ENCODE measurements at places on chromosomes 16 and 17.
A peak's percentile ranks its signal among the peaks of the same experiment; 100 is the strongest.

GRCh38 chr16:30757316-30757715 lies 4.5 kb downstream of the CFAP119 start:
- DNase-seq = no peak

GRCh38 chr16:52799149-52799548 lies 252.2 kb upstream of the TOX3 start:
- no peak for DNase-seq

DNA sequence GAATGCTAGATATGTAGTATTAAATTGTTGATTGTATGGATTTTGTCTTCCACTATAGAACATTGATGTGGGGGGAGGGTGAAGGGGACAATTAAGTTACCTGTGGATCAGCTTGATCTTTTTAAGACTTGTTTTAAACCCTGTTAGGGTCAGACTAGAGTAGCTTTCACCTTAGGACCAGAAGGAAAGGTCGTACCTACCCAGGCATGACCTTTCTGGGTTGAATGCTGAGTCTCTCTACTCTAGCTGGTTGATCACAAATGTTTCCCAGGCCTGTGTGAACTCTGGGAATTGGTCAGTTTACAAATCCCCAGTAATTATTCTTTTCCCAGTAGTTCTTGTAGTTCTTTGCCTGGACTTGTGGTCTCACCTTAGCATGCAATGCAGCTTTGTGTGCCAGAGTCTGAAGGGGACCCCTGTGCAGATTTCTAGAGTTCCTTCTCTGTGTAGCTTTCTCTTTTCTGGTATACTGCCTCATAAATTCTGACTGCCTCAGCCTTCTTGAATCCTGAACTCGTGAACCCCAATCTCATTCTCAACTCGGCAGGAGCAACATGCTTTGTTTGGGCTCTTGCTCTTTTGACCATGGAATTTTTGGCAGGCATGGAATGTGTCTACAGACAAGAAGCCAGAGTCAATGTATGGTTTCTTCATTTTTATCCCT lies 54.1 kb downstream of the VMP1 start:
- peak; percentile 98 for DNase-seq

DNA sequence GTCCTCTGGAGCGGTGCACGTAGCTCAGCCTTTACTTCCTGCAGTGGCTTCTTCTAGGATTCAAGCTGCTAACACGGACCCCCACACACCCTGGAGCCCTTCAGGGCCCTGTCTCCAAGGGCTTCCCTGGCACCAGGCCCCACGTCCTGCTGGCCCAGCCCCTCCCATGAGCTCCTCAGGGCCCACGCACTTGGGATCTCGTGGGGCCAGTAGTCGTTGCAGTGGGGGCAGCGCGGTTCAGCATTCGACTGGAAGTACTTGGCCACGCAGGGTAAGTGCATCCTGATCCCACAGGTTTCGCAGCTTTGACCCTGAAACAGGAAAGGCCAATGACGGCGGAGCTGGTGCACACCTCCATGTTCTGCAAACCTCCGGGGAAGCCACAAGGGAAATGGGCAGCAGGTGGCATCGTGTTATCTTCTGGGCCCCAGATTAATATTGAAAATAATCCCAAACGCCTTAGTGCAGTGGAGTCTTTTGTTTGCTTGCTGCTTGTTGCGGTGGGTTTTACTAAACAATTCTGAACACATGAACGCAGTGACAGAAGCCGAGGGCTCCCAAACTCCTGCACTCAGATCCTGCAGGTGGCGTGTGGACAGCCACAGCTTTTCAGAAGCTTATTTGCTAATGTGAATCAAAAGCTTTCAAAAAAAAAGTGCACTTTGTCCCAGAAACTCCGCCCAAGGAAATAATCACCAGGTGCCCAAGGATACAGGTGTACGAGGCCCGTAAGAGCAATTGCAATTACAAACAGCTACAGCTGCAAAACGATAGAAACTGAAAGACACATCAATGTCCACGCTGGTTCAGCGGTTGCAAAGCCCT lies 22.4 kb downstream of the KDM8 start:
- DNase-seq = no peak

DNA sequence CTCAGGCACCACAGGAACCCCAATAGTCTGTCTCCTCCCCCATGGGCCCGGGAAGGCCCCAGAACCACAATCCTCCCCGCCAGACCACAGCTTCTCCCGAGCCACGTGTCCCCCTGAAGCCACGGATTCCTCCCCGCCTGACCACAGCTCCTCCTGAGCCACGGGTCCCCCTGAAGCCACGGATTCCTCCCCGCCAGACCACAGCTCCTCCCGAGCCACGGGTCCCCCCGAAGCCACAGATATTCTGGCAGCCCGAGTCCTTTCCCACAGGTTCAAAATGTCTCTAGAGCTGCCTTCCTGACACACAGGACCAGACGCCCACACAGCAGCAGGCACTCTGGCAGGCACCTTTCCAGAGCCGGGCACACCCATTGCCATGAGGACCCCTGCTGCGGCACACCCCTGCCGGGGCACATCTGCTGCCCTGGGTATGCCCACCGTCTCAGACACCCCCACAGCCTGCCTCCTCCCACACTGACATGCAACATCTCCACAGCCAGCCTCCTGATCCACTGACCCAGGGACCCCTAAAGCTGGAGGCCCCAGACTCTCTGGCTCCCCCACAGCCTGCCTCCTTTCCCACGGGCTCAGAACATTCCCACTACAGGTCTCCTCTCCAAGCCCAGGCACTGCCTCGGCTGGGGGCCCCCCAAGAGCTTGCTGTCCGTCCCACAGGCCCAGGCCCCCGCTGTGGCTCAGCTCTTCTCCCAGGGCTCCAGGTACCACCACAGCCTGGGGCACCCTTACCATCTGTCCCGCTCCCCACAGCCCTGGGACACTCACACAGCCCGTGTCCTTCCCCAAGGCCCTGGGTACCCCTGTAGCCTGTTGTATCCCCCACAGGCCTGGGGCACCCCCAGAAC lies 2.2 kb downstream of the KIAA0753 start:
- DNase-seq = no peak

GRCh38 chr17:19755392-19755791 lies 7.3 kb upstream of the ALDH3A1 start:
- DNase-seq = no peak

DNA sequence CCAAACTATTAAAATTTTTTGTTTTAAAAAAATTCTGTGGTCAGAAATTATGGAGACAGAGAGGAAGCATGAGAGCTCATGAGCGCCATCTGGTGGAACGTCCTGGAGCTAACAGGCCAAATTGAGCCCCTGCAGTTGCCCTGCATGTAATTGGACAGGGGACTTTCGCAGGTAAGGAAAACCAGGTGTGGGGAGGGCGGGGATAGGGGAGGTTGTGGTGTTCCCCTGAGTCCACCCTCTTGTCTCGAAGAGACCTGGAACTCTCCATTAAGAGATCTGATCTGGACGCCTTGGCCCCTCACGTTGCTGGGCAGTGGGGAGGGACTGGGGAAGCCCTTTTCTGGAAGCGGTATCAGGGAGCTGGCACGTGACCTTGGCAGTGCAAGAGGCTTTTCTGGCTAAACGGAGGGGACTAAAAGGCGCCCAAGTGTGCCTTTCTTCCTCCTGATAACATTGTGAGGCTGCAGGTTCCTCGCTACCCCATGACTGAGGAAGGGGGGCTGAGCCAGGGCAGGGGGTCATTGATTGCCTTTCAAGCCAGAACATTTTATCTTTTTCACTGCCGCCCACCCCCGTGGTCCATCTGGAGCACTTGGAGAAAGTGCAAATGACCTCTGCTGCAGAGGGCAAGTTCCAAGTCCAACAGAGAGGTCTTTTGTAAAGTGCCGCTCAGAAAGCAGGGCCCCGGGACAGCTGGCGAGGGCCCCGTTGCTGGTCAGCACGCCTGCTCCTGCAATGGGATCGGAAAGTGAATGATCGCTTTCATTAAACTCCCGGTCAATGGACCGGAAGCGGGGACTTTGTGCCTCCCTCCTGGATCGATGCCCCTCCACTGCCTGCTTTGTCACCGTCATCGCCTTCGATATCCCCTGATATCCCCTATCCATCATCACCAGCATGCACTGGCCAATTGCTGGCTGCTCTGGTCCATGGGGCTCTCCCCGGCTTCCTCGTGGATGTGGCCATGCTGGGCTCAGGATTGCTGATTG lies 18.4 kb downstream of the PDILT start:
- DNase-seq = peak; percentile 45

DNA sequence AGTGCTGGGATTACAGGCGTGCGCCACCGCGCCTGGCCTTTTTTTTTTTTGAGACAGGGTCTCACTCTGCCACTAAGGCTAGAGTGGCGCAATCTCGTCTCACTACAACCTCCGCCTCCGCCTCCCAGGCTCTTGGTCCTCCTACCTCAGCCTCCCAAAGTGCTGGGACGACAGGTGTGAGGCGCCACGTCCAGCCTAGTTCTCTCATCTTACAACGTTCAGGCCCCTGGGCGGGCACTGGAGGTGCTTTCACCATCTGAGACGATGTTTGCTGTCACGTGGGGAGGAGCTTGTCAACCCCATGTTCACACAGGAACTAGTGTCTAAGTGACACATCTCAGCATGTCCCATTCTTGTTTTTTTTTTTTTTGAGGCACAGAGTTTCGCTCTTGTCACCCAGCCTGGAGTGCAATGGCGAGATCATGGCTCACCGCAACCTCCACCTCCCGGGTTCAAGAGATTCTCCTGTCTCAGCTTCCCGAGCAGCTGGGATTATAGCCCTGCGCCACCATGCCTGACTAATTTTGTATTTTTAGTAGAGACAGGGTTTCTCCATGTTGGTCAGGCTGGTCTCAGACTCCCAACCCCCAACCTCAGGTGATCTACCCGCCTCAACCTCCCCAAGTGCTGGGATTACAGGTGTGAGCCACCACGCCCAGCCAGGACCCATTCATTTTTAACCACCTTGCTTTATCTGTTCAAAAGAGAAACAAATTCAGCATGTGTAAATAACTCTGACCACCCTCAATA lies 5.2 kb upstream of the FANCA start:
- no peak for DNase-seq

DNA sequence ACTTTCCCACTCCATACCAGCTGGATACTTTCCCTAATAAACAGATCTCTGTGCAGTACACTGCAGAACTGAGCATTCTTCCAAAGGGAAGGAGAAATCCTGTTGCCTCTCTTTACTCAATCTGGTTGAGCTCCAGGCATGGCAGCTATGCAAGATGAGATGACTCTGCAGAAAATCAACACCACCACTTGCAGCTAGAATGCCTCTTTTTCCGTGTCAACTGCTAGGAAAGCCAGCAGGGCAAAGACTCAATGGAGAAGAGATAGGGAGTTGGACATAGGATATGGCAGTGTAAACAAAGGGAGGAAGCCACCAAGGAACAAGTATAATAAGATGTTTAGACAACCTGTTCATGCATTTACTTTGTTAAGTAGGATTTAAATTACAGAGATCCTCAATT lies 40.4 kb upstream of the CORO6 start:
- DNase-seq = peak; percentile 56

GRCh38 chr17:7476494-7476893 lies 2.9 kb downstream of the ZBTB4 start:
- DNase-seq = peak; percentile 61

DNA sequence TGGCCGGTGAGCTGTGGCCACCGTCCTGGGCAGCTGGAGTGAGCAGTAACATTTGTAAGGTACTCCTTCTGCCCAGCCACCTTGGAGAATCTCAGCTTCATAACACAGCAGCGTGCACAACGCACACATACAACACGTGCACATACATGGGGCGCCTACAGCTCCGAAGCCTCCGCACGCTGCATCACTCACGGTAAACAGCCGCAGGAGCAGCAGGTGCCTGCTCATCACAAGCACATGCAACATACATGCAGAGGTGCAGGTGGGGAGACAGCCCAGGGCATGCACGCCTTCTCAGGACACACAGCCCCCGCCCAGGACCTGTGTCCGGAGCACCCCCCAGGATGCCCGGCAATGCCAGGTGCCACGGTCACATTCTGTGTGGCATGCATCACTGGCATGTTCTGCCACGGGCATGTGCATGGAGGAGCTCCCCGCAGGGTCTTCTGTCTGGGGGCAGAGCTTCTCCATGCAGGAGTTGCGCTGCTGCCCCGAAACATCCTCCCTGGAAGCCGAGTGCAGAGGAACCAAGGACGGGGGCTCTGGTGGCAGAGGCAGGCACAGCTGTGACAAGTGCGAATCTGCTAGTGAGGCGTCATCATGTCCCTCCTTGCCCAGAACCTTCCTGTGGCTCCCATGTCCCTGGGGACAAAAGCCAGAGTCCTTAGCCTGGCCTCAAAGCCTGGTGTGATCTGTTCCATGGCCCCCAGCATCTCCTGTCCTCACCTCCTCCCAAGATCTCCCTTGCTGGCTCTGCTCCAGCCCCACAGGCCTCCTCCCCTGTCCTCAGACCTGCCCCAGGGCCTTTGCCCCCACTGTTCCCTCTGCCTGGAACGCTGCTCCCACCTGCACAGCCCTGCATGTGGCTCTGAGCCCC lies 184.0 kb upstream of the GSE1 start:
- no peak for DNase-seq

- no peak for DNase-seq
Measured at GRCh38 chr17:81457401-81457800, 55.2 kb downstream of the ACTG1 start.

GRCh38 chr17:34435182-34435928 lies 72.3 kb upstream of the CCL1 start:
- DNase-seq = no peak

DNA sequence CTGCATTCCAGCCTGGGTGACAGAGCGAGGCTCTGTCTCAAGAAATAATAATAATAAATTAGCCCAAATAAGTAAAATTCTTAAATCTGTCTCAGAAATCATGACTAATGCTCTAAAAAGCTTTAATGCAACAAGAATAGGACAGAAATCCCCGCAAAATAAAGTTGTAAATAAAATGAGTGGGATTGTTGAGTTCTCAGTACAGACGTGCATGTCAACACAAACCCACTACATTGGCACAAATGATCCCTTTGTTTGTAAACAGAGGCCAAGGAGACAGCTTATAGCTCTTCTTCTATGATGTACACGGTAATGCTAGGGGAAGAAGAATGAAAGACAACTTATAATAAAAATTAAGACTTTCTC lies 6.0 kb downstream of the STAT5B start:
- peak; percentile 61 for DNase-seq

- no peak for DNase-seq
Measured at GRCh38 chr17:81491761-81492160, 20.8 kb downstream of the ACTG1 start.

DNA sequence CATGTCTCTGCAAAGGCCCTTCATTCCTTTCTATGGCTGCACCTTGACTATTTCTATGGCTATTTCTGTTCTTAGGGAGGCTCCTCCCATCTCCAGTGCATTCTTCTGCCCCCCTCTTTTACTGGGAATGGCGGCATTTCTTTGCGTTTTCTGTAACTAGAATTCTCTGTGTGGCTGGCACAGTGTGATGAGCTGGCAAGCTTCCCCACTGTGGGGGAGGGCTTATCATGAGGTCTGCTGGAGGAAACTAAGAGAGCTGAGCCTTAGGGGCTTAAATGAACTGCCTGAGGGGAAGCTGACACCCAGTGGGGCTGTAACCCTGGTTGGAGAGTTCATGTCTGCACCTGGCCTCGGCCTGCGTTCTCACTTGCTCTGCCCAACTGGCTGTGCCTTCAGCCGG lies 1.5 kb upstream of the CARD14 start:
- no peak for DNase-seq

DNA sequence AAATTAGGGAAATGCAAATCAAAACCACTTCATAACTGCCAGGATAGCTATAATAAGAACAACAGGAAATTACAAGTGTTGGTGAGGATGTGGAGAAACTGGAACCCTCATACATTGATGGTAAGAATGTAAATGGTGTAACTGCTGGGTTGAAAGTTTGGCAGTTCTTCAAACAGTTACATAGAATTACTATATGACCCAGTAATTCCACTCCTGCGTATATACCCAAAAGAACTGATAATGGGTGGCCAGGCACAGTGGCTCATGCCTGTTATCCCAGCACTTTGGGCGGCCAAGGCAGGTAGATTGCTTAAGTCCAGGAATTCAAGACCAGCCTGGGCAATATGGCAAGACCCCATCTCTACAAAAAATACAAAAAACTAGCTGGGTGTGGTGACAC lies 4.5 kb upstream of the CMTM4 start:
- DNase-seq = no peak

All from EH (cell line).